Spinal cord (tissue), 10 donors: ENCODE measurements at places on chromosomes 4 and X. TPM values are rescaled to one million over a fixed set of nuclear protein-coding genes. Genes with fewer than 3 reads are reported as not detected.

NWD2 gene
- polyA plus RNA-seq, result 10.3 TPM

SSX3 gene
- polyA plus RNA-seq, result not detected

LAP3 gene
- 58.6 TPM for polyA plus RNA-seq

EPGN gene
- not detected for polyA plus RNA-seq

S100G gene
- polyA plus RNA-seq, result not detected

RAB39B gene
- polyA plus RNA-seq, result 17.1 TPM

MAGEE1 gene
- 37.0 TPM for polyA plus RNA-seq

PNCK gene
- 142 TPM for polyA plus RNA-seq

GYPB gene
- not detected for polyA plus RNA-seq

IL3RA gene
- 30.0 TPM for polyA plus RNA-seq

MND1 gene
- 13.1 TPM for polyA plus RNA-seq

GPRASP2 gene
- 66.2 TPM for polyA plus RNA-seq

DCTD gene
- polyA plus RNA-seq, result 62.0 TPM

CLTRN gene
- polyA plus RNA-seq, result 1.9 TPM

SSX2 gene
- polyA plus RNA-seq, result not detected

GAB1 gene
- polyA plus RNA-seq, result 53.0 TPM

ERAS gene
- polyA plus RNA-seq, result 0.73 TPM

CSAG1 gene
- polyA plus RNA-seq, result not detected

KIF4A gene
- 9.6 TPM for polyA plus RNA-seq

INTS6L gene
- polyA plus RNA-seq, result 25.1 TPM
